ENCODE measurements at places on chromosomes 5 and 9.

DNA sequence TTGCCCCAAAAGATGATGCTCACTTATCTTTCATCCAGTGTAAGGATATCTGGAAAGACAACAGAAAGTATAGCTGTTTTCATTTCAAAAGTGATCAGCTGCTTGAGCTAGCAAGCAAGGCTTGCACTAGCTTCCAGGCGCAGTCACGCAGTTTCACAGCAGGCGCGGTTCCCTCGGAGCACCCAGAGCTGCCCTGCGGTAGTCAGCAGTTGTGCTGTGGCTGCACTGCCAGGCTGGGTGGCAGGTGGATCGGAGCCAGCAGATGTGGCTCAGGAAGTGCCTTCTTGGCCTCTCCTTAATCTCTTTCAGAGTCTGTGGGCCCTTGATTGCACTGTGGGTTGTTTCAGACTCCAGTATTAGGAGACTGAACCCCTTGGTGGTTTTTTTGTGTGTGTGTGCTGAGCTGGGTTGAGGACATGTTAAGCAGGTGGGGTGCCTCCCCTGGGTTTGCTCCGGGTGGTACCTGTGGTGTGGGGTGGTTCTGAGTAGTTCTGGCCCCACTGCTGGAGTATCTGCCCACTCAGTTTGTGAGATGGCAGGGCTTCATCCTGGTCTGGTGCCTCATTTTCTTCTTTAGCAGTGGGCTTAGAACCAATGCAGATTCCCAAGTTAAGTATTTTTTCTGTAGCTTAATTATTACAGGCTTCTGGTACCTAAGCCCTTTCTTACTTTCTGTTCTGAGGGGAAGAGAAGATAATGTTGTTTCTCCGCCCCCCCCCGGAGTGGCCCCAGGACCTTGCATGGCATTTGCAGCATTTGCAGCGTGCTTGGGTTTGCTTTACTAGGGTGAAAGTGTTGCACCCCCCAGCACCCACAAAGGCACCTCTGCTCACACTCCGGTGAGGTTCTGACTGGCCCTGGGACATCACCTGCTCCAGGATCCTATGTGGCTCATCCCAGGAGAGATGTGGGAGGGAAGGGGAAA, 16.4 kb downstream of the TENT4A start:
- DNase-seq, result no peak

GRCh38 chr5:156367597-156367996, 40.6 kb downstream of the SGCD start:
- no peak for DNase-seq

- DNase-seq, result no peak
These were observed 87.5 kb downstream of the CAMK4 start for GRCh38 chr5:111311666-111312065.

DNA sequence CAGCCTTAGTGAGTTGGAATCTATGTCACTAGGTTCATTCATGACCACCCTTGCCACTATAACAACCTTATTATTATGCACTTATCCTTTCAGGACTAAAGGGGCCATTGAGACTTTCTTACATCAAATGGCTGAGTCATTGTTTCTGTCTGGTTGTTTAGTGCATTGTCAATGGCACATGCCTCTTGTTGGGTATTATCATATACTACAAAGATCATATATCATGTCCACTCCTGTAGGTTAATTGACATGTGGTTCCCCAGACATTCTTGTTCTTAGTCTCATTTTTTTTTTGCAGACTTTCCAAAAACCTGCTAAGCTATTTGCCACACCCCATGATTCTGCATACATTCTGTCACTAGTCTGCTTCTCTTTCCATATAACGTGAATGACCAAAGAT, 66.7 kb upstream of the PRDM9 start:
- no peak for DNase-seq

DNA sequence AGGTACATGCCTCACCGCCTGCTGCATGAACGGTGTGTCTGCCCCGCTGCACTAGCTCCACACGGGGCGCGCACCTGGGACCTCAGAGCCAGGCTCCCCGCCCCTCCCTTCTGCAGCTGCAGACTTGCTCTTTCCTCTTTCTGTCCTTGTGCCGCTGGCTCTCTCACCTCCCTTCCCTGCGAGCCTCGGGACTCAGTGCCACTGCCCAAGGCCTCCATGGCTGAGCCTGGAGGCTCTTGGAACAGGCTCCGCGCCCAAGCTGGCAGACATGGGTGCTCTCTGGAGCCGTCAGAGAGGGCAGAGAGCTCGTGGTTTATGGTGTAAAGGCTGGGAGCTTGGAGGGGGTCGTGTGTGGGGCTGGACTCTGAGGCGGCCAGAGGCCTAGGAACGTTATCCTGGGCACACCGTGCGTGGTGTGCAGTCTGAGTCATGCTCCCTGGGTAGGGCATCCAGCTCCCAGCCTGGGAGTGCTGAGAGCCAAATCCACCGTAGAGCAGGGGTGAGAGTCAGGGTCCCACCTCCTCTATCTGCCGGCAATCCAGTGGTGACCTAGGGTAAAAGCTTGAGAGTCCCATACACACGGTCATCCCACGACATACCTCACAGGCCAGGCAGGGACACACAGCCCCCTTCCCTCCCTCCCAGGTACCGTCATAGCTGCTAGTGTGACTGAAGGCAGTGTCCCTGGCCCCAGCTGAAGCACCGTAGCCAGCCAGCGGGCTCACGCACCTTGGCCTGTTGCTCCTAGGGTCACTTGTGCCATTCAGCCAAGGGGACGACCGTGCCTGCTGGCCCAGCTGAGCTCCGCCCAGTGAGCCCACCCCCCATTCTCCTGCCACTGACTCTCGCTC, 22.4 kb downstream of the GOLGA2 start:
- no peak for DNase-seq

- no peak for DNase-seq
These were observed 529 bp downstream of the CSNK1A1 start for GRCh38 chr5:149550594-149551226.

DNA sequence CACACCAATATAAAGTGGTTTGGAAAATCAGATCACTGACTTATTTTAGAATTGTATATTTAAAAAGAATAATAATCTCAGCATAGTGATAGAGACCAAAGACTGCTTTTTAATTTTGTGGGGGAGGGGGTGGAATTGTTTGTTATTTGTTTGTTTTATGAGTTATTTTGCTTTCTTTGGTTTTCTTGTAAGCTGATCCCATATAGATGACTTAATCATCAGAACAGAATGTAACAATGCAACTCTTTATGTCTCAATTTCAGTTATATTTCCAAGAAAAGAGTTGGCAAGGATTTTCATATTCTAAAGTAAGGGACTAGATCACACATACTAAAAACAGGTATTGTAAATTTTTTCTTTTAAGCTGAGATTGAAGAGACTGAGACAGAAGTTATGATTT, 984.9 kb downstream of the TLE4 start:
- no peak for DNase-seq

DNA sequence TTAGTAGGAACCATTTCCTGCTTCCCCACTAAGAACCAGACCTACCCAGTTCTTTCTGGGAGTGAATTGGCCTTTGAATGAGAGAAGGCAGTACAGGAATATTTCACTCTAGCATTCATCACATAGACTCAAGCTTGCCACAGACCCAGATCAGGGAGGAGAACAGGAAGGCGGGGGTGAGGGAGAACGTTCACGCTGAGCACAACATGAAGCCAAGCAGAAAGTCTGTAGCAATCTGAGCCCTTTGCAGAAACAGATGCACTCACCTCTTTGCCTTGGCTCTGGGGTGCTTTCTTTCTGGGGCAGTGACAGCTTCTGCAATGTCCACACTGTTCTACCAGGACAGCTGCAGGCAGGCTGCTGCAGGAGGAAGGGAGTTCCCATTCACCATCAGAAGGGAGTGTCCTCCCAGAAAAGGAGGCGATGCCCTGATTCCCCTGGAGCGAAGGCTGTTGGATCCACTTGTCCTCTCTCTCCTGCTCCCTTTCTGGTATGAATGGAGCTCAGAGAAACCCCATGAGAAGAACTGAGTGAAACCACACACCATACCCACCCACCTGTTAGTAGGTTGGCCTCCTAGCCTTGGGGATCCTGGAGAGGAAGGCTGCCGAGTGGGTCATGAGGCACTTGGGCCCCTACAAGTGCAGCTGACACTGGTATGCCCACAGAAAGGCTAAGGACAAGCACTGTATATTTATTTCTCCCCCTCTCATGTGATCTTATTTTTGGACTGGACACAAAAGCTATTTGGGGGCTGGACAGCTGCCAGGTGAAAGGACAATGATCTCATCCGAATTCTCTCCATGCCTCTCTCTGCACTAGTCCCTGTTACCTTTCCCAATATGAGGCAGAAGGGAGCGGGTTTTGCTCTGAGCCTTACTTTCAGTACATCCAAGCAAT, 11.7 kb upstream of the FGF1 start:
- no peak for DNase-seq

DNA sequence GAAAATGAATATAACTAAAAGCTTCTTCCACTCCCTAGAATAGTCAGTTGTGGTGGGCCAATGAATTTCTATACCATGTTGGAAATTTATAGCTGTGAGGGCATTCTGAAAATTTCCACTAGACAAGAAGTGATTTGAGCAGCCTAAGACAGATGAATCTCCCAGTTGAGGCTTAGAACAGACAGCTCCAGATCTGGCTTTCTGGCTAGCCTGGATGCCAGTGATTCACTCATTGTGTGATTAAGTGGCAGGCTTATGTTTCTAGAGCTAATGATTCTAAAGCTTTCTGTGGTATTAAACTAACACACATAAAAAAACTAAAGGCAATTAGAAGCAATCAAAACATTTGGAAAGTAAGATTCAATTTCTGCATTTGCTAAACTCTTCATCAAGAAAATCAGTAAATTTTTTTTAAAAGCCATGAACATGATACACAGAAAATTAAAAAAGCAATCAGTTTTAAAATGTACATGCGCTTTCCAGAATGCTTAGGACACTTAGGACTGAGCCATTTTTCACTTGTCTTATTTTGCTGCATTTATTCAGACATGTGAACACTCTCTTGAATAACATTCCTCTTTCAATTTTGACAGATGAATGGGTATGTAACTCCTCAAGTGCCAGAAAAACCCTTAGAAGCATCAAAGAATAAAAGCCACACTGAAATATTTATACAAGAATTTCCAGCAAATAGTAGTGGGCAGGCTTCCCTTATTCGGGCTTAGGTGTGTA, 100.5 kb upstream of the GNAQ start:
- DNase-seq, result no peak

GRCh38 chr9:85443190-85443598, 298.6 kb downstream of the AGTPBP1 start:
- no peak for DNase-seq

GRCh38 chr5:163360656-163361055, 76.7 kb upstream of the CCNG1 start:
- no peak for DNase-seq

DNA sequence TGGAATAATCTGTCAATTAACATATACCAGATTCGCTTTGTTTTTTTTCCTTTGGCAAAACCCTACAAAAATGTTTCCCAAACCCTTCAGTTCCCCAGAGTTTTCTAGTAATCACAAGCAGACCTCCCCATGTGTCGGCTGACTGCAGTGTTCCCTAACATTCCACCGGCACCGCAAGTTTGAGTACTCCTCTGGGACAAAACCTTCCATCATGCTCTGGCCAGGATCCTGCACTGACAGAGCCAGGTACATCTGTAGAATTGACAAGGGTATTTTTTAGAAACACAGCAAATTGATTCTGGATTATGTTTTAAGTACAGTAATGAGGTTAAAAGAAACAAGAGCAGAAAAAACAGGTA, 174.7 kb downstream of the GAS1 start:
- no peak for DNase-seq

DNA sequence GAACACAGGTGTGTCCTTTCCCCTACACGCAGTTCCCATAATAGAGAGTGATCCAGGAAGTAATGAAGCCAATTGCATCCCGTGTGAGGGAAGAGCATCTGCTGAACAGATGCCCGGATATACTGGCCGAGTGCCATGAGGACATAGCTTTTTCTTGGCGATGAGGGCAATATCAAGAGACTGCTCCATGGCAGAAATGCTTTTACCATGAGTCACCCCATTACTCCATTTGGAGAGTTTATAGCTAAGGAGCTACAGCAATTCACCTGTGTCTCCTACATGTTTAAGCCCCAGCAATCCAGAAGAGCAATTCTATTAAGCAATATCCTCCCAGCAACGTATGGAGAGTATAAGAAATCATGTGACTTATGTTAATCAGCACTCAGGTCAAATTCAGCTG, 222.0 kb upstream of the KLF4 start:
- no peak for DNase-seq
